ENCODE measurements at places on chromosomes 2 and 18.

DNA sequence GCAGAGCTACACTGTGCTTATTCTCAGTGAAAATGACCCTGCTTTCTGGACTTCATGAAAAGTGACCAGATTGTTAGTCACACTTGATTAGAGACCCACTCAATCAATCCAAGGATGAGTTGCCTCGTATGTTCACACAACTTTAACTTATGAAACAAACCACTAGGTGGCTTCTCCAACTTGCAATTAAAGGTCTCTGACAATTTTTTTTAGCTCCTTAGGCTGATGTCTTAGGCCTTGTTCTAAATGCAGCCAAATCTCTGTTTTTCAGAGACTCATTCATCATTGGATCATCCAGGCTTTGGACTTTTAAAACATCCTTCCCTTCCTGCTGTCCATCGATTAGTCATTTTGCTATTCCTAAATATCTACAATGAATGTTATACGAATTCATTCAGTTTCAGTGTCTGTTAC is 63.4 kb downstream of the MREG start:
- no peak for DNase-seq

- DNase-seq: no peak
These were observed 239.6 kb downstream of the CDH20 start for GRCh38 chr18:61572871-61573270.

- no peak for DNase-seq
These were observed 60.1 kb downstream of the ASAP2 start for GRCh38 chr2:9266711-9267110.

- DNase-seq: no peak
These were observed 23.7 kb downstream of the PIEZO2 start for GRCh38 chr18:11125492-11126315.

GRCh38 chr2:147696426-147696825 is 148.4 kb upstream of the ACVR2A start:
- DNase-seq: no peak

- DNase-seq: no peak
These were observed 6.6 kb downstream of the KIF1A start for GRCh38 chr2:240813231-240813921.

DNA sequence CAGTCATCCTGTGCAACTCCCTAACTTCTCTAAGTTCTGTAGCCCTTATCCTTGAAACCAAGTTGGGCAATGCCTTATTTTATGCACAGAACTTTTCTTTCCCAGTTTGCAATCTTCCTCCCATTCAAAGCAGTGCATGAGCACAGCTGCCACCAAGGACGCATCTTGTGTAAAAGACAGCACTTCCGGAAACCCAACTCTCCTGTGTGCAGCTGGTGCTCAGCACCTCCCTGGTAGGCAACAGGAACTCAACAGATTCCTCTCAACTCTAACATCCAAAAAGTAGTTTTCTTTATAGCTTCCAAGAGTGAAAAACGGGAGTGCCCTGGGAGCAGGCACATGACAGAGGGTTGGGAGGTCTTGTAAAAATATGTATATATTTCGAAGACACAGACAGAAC is 2.2 kb downstream of the TMEM18 start:
- no peak for DNase-seq

DNA sequence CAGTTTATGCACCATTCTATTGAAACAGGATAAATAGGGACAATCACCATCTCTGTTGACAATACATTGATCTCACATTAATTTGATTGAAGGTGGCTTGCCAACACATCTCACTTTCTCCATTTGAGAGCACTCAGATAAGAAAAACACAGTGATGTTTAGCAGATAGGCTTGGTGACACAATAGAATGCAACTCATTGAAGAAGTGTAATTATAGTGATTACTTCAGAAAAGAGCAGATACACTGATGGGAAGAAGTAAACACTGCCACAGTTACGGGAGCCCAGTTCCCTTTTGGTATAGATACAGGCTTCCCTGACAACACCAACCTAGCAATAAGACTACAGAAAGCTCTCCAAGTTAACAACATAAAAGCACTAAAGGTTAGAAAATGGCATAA is 89.1 kb downstream of the FIGN start:
- DNase-seq: no peak

DNA sequence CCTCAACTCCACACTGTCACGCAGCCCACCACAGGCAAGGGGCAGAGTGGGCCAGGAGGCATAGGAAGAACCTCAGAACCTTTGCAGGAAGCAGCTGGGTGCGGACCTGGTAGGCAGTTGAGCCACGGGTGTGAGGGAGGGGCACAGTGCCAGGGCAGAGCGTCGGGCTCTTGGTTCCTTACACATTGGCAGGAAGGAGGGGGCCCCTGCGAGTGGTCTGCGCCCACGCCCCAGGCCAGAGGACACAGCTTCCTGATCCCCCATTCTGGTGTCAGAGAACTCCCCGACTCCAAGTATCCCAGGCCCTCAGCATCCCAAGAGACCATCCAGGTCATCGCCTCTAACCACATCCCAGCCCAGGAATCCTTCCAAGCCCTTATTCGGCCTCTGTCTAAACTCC is 61.5 kb downstream of the TNS1 start:
- DNase-seq: no peak

DNA sequence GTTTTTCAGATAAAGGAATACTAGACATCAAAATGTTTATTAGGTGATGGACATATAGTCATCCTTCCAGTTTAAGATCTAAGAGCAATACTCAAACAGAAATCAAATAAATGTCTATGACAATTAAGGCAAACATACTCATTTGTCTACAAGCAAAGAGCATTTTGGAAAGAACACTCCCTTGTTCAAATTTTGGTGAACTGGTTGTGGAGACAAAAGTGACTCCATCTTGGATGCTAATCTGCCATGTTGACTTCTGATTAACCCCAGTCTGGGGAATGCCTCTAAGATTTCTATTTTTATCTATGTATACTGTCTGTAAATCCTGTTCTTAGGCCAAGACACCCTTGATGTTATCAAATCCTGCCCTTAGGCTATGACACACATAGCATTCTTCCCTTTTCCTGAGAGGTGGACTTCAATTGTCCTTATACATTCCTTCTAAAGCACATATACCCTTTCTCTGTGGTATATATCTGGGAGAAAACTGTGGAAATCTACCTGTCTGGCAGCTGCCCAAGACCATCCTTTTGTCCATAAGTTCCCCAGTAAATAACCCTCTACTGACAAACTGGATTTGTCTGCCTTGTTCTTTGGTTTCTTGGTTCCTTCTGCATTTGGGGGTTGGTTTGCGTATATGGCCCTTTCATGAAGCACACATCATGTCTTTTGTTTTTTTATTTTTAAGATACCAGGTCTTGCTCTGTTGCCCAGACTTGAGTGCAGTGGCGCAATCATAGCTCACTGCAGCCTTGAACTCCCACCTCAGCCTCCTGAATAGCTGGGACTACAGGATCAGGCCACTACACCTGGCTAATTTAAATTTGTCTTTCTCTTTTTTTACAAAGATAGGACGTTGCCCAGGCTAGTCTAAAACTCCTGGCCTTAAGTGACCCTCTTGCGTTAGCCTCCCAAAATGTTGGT is 12.5 kb upstream of the PLEKHM3 start:
- DNase-seq: no peak

DNA sequence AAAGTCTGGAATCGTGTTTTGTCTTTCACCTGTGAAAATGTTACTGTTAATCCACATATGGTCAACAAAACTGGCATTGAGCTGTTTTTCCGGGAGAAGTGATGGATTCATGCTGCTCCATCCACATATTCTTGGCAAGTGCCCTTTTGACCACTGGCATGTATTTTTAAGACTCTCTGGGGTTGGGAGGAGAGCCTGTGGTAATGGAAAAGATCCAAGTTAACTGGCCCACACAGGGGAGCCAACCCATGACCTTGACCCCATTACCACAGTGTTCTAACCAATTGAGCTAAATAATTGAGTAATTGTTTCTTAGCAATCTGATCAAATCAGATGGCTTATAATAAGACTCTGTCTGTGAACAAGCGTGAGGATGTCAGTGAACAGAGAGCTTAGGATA is 296.2 kb upstream of the NRP2 start:
- DNase-seq: no peak

GRCh38 chr2:5412001-5412400 is 280.2 kb upstream of the SOX11 start:
- no peak for DNase-seq

DNA sequence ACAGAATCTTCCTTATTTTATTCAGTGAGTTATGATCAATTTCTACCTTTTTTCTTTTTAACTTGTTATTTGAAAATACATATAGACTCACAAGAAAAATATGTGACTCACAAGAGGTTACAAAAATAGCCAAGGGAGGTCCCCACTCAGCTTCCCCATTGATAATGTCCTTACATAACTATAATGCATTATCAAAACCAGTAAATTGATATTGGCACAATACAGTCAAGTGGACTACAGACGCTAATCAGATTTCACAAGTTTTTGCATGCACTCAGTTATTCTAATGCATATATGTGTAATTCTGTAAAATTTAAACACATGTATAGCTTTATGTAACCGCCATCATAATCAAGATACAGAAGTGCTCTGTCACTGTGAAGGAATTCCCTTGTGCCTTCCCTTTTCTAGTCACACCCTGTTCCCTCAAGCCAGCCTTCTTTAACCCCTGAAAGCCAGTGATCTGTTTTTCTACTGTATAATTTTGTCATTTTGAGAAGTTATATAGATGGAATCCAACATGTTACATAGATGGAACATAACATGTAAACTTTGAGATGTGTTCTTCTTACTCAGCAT is 118.4 kb downstream of the ALMS1 start:
- DNase-seq: no peak

DNA sequence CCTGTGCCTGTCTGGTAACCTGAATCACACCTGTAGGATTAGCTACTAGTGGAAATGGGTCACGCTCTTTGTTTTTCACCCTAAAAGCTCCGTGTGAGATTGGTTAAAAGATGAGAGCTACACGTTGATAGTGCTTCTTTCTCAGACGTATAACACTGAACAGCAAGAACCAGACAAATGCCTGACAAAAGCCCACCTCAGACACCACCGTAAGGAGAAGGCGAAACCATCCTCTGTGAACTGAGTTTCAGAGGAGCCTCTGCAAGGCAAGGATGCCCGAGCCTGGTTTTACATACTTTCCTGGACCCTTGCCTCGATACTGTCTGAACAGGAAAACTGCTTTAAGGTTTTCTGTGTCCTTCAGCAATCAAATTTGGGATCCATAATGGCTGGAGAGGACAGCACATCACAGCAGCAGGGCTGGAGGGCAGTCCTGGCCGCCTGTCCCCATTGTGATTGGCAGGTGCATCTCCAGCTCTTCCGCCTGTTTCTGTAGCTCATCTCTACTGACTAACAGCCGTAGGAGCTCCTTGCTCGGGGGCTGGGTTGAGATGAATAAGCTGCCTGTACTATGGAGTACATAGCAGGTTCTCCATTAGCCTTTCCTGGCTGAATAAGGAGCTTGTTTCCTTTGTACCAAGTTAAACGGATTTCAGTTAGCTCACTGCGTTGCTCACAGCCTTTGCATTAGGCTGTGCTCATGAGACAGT is 155.5 kb downstream of the MYT1L start:
- no peak for DNase-seq

DNA sequence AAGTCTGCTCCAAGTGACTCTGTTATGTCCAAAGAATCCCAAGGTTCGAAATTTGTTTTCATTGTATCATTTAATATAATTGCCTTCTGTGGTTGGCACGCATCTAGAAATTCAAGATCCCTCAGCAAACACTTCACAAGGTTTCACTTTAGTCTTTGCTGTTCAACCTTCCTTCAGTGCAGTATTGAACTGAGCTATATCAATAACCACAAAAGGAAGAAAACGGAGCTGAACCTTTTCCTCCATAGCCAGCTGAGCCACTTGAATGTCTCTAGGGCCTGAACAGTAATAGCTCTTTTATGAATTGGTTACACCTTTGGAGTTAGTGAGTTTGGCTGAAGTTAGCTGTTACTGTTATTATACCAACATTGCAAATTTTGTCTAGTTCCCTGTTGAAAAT is 357.7 kb upstream of the HNRNPA3 start:
- DNase-seq: no peak

DNA sequence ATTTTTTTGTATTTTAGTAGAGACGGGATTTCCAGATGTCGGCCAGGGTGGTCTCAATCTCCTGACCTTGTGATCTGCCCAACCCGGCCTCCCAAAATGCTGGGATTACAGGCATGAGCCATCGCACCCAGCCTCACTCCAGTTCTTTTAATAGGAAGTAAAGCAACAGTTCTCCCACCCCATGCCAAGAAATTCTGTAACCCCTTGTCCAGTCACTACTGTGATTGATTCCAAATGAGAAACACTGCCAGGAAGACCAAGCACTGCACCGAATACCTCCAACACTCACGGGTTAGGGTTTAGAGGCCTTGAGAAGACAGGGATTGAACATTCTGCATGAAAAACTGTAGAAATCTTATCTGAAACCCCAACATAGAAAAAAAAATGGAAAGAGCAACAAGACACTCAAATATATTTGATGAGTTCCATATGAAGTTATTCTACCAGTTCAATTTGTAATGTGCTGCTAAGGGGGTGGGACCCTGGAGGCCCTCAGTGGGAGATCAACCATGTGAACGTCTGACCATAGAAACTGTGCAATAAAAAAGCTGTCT is 48.2 kb upstream of the BIN1 start:
- DNase-seq: no peak

- peak; percentile 13 for DNase-seq
These were observed 443 bp downstream of the CPSF3 start for GRCh38 chr2:9423922-9424272.

DNA sequence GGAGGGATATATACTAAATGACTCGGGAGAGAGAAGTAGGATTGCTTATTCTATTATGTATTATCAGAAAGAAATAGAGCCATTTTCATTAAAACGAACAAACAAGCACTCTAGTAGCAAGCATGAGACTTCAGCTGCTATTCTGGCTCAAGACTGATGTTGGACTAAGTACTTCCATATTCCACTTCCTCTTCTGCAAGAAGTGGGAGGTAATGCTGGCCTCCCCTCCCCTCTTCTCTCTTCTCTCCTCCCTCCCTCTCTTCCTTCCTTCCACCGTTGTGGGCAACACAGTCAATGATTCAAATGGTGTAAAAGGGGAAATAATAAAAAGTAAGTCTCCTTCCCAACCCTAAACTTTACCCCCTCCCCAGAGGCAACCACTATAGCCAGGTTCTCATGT is 62.6 kb downstream of the EMX1 start:
- DNase-seq: no peak

- no peak for DNase-seq
These were observed 401.8 kb downstream of the GALR1 start for GRCh38 chr18:77651441-77651840.

- no peak for DNase-seq
These were observed 47.4 kb upstream of the RAPH1 start for GRCh38 chr2:203582468-203582867.

DNA sequence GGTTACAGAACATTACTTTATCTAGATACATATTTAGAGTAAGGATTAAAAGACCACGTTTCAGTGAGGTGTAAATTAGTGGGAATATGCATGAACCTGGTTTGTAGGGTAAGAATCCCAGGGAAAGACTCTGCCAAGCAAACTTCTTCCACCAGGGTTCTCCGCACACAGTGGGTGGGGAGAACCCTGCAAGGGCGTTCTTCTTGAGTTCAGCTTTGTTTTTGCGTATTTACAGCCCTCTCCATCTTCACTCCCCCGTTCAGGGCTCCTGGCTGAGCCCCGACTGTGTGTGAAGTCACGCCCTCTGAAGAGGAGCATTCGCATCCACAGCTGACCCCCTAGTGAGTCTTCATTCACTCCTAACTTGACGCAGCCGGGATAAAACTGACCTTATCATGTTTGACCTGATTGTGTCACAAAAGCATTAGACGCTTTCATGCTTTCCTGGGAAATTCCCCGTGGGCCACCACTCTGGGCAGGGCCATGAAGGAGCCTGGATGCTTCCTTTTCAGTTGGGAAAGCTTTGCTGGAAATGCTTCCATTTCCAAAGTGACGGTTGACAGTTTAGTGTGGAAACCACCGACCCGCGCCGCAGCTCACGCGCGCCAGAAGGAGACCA is 1.0 kb downstream of the ALKAL2 start:
- DNase-seq: no peak

GRCh38 chr2:9657731-9658130 is 26.9 kb upstream of the YWHAQ start:
- DNase-seq: no peak

Measured in thyroid gland (tissue), 4 donors.